ENCODE measurements at places on chromosomes 2 and 18. TPM values are rescaled to one million over a fixed set of nuclear protein-coding genes. Genes with fewer than 3 reads are reported as not detected.

DNA sequence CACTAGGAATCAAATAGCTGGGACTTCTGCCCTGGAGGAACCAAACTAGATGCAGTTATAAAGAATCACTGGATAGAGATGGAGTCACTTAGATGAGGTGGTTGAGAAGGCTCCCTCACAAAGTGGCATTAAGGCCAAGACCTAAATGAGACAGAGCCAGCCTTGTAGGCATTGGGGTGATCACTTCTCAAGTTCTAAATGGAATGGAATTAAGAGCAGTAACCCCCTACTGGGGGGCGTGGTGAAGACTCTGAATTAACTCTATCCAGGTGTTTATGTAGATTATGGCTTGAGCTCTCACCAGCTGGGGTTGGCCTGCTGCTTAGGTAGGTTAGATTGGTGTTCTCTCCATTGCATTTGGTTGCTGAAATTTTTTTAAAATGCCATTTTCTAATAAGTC lies 71.3 kb downstream of the TTC27 start:
- H3K36me3 ChIP-seq = no peaks in the 10 kb centered on the region
- no peak overlapping the region for H3K27ac ChIP-seq
- no peak for DNase-seq
- H3K4me1 ChIP-seq = no peaks in the 10 kb centered on the region
- H3K4me3 ChIP-seq = no peak overlapping the region

GRCh38 chr2:36420569-36421181 lies 65.1 kb downstream of the CRIM1 start:
- H3K4me3 ChIP-seq = no peak overlapping the region
- peak overlapping the region; percentile 20 for H3K27ac ChIP-seq
- no peaks in the 10 kb centered on the region for H3K27me3 ChIP-seq
- no peak for DNase-seq
- peaks cover 23% of the 10 kb centered on the region for H3K4me1 ChIP-seq

ARHGAP25 gene
- 0.48 TPM for total RNA-seq

DNA sequence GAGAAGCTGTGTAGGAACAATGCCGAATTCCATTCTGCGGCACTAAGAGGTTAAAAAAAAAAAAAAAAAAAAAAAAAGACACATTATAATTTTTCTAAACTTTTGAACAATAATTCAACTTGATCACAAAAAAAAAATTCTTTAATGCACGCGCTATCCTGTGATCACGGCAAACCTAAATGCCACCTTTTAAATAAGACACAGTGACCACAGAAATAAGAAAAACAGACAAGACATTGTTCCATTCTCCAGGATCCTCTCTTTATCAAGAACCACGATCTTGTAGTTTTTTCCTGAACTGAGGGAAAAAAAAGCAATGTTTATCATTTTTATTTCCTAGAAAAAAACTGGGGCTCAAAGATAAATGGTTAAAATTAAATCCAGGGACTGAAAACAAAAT lies 9.4 kb downstream of the SUCLG1 start:
- peaks cover 5% of the 10 kb centered on the region for H3K36me3 ChIP-seq
- DNase-seq = no peak
- no peak overlapping the region for H3K4me3 ChIP-seq
- H3K27me3 ChIP-seq = no peaks in the 10 kb centered on the region
- 0 out of 2 replicates have a peak, but pooled peaks cover 7% of the 10 kb centered on the region for H3K4me1 ChIP-seq
- H3K27ac ChIP-seq = no peak overlapping the region

C1QL2 gene
- not detected for total RNA-seq

GRCh38 chr2:10552220-10552870 lies 104.2 kb upstream of the ODC1 start:
- no peak overlapping the region for H3K27ac ChIP-seq
- no peaks in the 10 kb centered on the region for H3K4me1 ChIP-seq
- no peaks in the 10 kb centered on the region for H3K36me3 ChIP-seq
- no peaks in the 10 kb centered on the region for H3K27me3 ChIP-seq
- DNase-seq = no peak
- H3K4me3 ChIP-seq = no peak overlapping the region

GRCh38 chr2:219569635-219570034 lies 1.7 kb downstream of the OBSL1 start:
- H3K4me3 ChIP-seq = no peak overlapping the region
- no peaks in the 10 kb centered on the region for H3K36me3 ChIP-seq
- H3K27me3 ChIP-seq = no peaks in the 10 kb centered on the region
- H3K4me1 ChIP-seq = peaks cover 20% of the 10 kb centered on the region

DNA sequence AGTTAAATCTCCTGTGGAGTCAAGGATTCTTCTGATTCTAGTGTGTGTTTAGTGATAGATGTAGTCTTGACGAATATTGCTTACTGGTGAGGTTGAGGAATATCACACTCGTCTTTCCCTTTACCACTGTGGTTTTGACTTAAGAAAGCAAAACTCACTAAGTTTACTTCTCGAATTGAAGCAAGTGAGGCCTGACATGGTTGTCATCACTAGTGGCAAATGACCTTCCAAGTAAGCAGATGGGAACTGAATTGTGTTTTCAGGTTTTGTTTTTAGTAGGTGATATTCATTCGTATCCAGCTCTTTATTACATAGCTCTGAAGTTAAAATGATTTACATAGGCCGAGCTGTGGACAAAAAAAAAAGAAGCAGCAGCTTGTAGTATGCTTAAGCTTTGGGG lies 20.6 kb upstream of the DSG4 start:
- H3K4me3 ChIP-seq = no peak overlapping the region
- no peaks in the 10 kb centered on the region for H3K36me3 ChIP-seq

DNA sequence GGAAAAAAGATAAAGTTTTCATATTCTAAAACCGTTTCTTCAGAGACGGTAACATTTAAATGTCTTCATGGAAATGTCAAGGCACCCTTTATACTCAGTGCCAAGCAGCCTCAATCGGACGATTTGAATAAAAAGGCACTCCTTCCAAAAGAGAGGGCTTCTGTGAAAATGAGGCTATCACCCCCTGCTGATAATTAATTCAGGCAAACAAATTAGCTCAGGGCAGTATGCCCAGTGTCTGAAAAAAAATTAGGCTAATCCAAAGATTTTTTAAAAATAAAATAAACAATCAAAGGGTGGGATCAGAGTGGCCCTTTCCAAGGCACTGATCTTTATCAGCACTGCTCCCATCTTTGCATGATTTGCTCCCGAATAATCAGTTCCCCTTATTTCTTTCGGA lies 151.0 kb upstream of the PID1 start:
- no peak for DNase-seq
- H3K4me3 ChIP-seq = no peak overlapping the region
- no peaks in the 10 kb centered on the region for H3K4me1 ChIP-seq

FBXO48 gene
- total RNA-seq = 1.2 TPM

ESPNL gene
- not detected for total RNA-seq

SERTAD2 gene
- total RNA-seq = 25.8 TPM

- H3K4me1 ChIP-seq = no peaks in the 10 kb centered on the region
- H3K27me3 ChIP-seq = no peaks in the 10 kb centered on the region
- no peak for DNase-seq
- no peak overlapping the region for H3K4me3 ChIP-seq
- H3K27ac ChIP-seq = no peak overlapping the region
Observed at GRCh38 chr2:120526047-120526562, 180.2 kb downstream of the INHBB start.

CNNM3 gene
- total RNA-seq = 69.1 TPM

GRCh38 chr2:166700079-166700478 lies 188.2 kb upstream of the XIRP2 start:
- H3K36me3 ChIP-seq = no peaks in the 10 kb centered on the region
- H3K27me3 ChIP-seq = no peaks in the 10 kb centered on the region
- H3K27ac ChIP-seq = no peak overlapping the region

UPP2 gene
- not detected for total RNA-seq

ITM2C gene
- 136 TPM for total RNA-seq

ACMSD gene
- not detected for total RNA-seq

IL36B gene
- total RNA-seq = not detected

GRCh38 chr2:12441750-12442475 lies 274.8 kb upstream of the TRIB2 start:
- H3K4me3 ChIP-seq = no peak overlapping the region
- H3K27me3 ChIP-seq = no peaks in the 10 kb centered on the region
- DNase-seq = no peak
- peaks cover 6% of the 10 kb centered on the region for H3K4me1 ChIP-seq
- no peaks in the 10 kb centered on the region for H3K36me3 ChIP-seq

DNA sequence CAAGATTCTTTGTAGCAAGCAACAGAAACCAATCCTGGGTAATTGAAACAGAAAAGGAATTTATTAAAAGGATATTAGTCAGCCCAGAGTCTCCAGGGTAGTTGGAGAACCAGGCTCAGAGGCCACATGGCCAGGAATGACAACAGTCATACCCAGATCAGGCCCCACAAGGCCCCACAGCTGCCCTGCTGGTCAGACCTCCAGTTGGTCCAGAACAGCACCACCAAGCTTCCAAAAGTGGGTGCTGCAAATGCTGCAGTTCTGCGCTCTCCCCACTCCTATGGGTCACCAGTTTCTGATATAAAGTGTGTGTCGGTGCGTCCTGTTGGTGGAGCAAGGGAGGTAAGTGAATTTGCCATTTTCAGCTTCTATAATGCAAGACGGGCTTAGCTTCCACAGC lies 29.9 kb downstream of the KLHL29 start:
- H3K4me1 ChIP-seq = no peaks in the 10 kb centered on the region
- no peaks in the 10 kb centered on the region for H3K36me3 ChIP-seq
- no peak overlapping the region for H3K27ac ChIP-seq
- no peak overlapping the region for H3K4me3 ChIP-seq
- no peak for DNase-seq

GRCh38 chr2:239327536-239328350 lies 73.1 kb downstream of the HDAC4 start:
- no peaks in the 10 kb centered on the region for H3K27me3 ChIP-seq

DNA sequence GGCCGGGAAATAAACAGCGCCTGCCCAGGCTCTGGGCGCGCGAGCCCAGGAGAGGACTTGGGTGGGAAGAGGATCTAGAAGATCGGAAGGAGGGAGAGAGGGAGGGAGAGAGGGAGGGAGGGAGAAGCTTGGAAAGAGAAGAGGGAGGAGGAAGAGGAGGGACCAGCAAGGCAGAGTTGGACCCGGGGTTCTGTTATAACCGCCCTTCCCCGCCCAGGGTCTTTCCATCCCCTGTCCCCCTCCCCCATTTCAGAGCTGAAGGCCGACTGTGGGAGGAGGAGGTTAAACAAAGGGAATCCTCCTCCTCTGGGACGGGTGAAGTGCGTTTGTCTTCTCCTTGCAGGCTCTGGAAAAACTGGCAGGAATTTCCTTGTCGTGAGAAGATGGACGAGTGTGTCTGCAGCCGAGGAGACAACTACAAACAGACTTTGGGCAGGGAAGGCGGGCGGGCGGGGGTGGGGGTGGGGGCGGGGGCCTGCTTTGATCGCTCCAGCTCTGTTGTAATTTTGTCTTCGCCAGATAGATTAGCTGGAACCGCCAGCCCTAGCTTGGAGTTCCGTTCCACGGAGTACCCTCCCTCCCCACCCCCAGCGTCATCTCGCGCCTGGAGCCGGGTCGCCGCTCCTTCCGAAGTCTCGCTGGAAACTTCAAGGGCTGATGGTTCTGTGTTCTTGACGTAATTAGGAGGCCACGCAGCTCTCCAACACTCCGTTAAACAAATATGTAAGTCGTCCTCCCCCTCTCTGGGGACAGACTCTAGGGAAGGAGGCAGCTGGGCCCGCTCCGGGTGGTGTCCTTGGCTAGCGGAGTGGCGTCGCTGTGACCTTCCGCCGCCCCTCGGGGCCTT lies 6.4 kb upstream of the SP9 start:
- no peaks in the 10 kb centered on the region for H3K36me3 ChIP-seq
- H3K27me3 ChIP-seq = no peaks in the 10 kb centered on the region
- H3K27ac ChIP-seq = no peak overlapping the region
- no peak for DNase-seq
- H3K4me3 ChIP-seq = no peak overlapping the region
- 0 out of 2 replicates have a peak, but pooled peaks cover 2% of the 10 kb centered on the region for H3K4me1 ChIP-seq

DNA sequence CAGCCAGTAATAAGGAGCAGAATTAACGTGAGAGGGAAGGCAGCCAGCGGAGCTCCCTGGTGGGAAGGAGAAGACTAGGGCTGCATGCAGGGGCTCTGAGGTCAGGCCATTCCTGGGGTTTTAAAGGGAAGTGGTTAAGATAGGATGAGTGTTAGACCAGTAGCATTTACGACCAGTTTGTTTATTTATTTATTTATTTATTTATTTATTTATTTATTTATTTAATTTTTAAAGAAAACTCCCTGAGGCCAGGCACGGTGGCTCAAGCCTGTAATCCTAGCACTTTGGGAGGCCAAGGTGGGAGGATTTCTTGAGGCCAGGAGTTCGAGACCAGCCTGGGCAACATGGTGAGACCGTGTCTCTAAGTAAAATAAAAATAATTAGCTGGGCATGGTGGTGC lies 152.8 kb downstream of the FHOD3 start:
- H3K36me3 ChIP-seq = no peaks in the 10 kb centered on the region
- no peaks in the 10 kb centered on the region for H3K27me3 ChIP-seq
- no peak for DNase-seq

CAVIN2 gene
- total RNA-seq = not detected

DNA sequence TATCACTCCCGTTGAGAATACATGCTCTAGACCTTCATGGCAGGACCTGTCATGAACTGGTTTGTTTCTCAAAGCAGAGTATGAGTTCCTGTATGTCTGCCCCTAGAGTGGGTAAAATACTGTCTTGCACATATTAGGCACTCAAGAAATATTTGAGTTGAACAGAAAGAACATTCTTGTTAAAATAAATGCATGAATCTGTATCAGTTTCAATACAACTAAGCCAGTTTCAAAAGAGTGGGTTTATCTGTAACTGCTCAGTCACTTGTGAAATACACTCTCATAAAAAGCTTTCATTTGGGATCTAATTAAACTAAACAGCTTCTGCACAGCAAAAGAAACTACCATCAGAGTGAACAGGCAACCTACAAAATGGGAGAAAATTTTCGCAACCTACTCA lies 69.2 kb downstream of the RFTN2 start:
- H3K27ac ChIP-seq = no peak overlapping the region
- H3K36me3 ChIP-seq = no peaks in the 10 kb centered on the region
- no peaks in the 10 kb centered on the region for H3K27me3 ChIP-seq
- H3K4me3 ChIP-seq = no peak overlapping the region

GRCh38 chr2:212959471-212960117 lies 191.8 kb downstream of the IKZF2 start:
- no peak for DNase-seq
- H3K4me3 ChIP-seq = no peak overlapping the region
- H3K27ac ChIP-seq = no peak overlapping the region
- 0 out of 2 replicates have a peak, but pooled peaks cover 12% of the 10 kb centered on the region for H3K4me1 ChIP-seq
- no peaks in the 10 kb centered on the region for H3K36me3 ChIP-seq
- no peaks in the 10 kb centered on the region for H3K27me3 ChIP-seq

GRCh38 chr2:86036669-86037138 lies 69.0 kb downstream of the POLR1A start:
- H3K4me3 ChIP-seq = no peak overlapping the region
- DNase-seq = no peak
- no peaks in the 10 kb centered on the region for H3K27me3 ChIP-seq
- H3K27ac ChIP-seq = no peak overlapping the region

DNA sequence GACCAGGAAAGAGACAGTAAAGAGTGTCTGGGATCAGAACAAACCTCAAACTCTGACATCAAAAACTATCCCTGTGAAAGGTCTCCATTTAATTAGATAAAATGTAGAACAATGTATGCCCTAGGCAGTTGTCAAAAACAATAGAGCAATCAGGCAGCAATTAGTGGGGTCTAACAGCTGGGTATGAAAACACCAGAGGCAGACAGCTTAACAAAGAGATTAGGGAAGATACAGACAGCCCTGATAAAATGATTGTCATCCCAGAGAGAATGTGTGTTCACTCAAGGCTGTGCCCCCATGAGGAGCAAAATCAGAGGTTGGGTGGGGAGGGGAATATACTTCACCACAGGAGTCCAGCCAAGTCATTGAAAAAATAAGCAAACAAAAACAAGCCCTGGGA lies 50.0 kb downstream of the INPP4A start:
- no peak overlapping the region for H3K4me3 ChIP-seq
- no peak overlapping the region for H3K27ac ChIP-seq
- H3K4me1 ChIP-seq = no peaks in the 10 kb centered on the region
- no peaks in the 10 kb centered on the region for H3K27me3 ChIP-seq
- DNase-seq = no peak
- H3K36me3 ChIP-seq = 0 out of 2 replicates have a peak, but pooled peaks cover 2% of the 10 kb centered on the region

All from Caco-2 (cell line).